ENCODE measurements at places on chromosomes 1 and 21.

- H3K4me3 ChIP-seq = no peak overlapping the region
- DNase-seq = no peak
- no peak overlapping the region for H3K27ac ChIP-seq
- no peaks in the 10 kb centered on the region for H3K36me3 ChIP-seq
Measured at GRCh38 chr1:30899577-30900389, 8.8 kb downstream of the SDC3 start.

DNA sequence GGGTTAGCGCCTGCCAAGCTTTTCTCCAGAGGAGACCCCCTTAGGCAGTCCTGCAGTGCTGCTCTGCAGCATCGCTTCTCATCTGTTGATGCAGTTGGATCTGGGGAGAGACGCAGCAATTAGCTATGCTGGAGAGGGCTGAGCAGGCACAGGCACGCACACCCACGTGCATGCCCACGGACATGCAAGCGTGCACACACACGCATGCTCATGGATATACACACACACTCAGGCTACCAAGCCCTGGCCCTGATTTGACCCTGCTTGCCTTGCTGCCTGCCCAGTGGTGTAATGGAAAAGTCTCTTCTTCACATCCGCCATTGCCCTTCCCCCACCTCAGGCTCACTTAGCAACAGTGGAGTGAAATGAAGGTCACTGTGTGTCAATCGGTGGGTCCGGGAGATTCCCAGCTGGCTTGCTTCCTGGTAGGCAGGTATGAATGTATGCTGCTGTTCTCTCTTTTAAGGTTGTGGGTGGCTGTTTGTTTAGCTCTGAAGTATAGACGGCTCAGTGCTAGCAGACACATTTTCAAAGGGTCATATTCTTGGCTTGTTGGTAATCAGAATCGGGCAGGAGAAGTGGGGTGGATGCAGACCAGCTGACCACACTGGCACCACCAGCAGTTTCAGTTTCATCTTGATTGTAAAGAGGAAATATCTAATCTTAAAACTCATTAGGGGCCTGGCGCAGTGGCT lies 9.5 kb downstream of the ATP1B1 start:
- peak; percentile 71 for DNase-seq
- peak overlapping the region; percentile 9 for H3K27ac ChIP-seq
- H3K4me3 ChIP-seq = no peak overlapping the region

GRCh38 chr1:163980394-163980793 lies 578.6 kb upstream of the PBX1 start:
- no peaks in the 10 kb centered on the region for H3K4me1 ChIP-seq
- no peaks in the 10 kb centered on the region for H3K36me3 ChIP-seq
- no peak overlapping the region for H3K27ac ChIP-seq
- H3K4me3 ChIP-seq = no peak overlapping the region

DNA sequence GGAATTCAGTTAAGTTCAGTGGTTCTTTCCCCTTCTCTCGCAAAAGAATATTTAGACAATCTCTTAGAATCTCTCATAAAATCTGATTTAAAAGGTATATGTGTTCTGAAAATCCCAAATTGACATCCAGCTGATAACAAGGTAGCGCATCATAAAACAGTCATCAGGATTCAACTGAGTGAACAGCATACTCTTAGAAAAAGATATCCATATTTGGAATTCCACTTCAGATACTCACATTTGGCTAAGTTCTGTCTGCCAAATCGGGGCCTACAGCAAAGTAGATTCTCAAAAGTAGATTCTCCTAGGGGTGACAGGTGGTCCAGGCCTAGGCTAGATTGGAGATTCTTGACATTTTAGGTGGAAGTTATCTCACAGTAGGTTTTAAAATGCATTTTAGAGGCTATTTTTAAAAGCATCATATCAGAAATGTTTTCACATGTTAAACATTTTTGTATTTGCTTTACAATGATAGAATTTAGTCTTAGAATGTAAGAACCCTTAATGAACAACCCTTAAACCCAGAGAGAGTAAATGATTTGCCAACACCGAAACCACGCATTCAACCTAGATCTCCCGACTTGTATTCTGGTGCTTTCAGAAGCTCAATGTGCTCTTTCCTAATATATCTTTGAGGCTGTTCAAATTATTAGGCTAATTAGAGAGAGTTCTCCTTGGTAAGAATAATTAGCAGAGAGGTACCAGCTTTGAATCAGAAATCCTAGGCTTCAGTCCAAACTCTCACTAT lies 318.9 kb downstream of the LMO4 start:
- no peak overlapping the region for H3K27ac ChIP-seq
- no peaks in the 10 kb centered on the region for H3K4me1 ChIP-seq
- peaks cover 1% of the 10 kb centered on the region for H3K27me3 ChIP-seq
- DNase-seq = no peak

GRCh38 chr1:235622936-235623779 lies 26.4 kb downstream of the GNG4 start:
- peaks cover 4% of the 10 kb centered on the region for H3K27me3 ChIP-seq
- H3K4me3 ChIP-seq = no peak overlapping the region
- no peak overlapping the region for H3K27ac ChIP-seq
- H3K4me1 ChIP-seq = no peaks in the 10 kb centered on the region
- DNase-seq = no peak

GRCh38 chr1:14522926-14523241 lies 75.6 kb upstream of the KAZN start:
- peaks cover 5% of the 10 kb centered on the region for H3K27me3 ChIP-seq
- no peak overlapping the region for H3K27ac ChIP-seq
- H3K4me1 ChIP-seq = no peaks in the 10 kb centered on the region
- DNase-seq = no peak
- H3K36me3 ChIP-seq = no peaks in the 10 kb centered on the region
- no peak overlapping the region for H3K4me3 ChIP-seq

GRCh38 chr21:40466893-40467483 lies 380.0 kb downstream of the DSCAM start:
- no peak overlapping the region for H3K27ac ChIP-seq
- H3K4me1 ChIP-seq = no peaks in the 10 kb centered on the region
- no peaks in the 10 kb centered on the region for H3K36me3 ChIP-seq

- H3K4me1 ChIP-seq = peaks cover 34% of the 10 kb centered on the region
- H3K4me3 ChIP-seq = peak overlapping the region; percentile 95
- no peak for DNase-seq
- H3K27ac ChIP-seq = peak overlapping the region; percentile 99
- H3K27me3 ChIP-seq = peaks cover 3% of the 10 kb centered on the region
Measured at GRCh38 chr1:25247829-25248754, 838 bp upstream of the RSRP1 start.

DNA sequence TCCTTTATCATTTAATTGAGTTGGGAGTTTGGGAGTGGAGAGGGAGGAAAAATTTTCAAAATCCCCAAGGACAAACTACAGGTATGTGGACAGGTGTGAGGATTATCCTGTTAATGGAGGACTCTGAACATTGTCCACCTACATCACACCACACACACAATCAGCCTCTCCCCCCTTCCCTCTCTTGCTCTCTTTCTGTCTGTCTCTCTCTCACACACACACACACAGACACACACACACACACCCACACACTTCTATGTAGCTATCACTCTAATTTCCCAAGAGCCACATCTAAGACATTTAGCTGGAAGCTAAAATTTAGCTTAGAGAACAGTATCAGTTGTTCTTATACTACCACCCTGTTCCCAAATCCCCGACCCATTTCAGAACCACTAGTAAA lies 1.5 kb downstream of the S100A8 start:
- no peak overlapping the region for H3K27ac ChIP-seq
- no peaks in the 10 kb centered on the region for H3K36me3 ChIP-seq
- H3K27me3 ChIP-seq = peaks cover 8% of the 10 kb centered on the region
- H3K4me3 ChIP-seq = no peak overlapping the region

DNA sequence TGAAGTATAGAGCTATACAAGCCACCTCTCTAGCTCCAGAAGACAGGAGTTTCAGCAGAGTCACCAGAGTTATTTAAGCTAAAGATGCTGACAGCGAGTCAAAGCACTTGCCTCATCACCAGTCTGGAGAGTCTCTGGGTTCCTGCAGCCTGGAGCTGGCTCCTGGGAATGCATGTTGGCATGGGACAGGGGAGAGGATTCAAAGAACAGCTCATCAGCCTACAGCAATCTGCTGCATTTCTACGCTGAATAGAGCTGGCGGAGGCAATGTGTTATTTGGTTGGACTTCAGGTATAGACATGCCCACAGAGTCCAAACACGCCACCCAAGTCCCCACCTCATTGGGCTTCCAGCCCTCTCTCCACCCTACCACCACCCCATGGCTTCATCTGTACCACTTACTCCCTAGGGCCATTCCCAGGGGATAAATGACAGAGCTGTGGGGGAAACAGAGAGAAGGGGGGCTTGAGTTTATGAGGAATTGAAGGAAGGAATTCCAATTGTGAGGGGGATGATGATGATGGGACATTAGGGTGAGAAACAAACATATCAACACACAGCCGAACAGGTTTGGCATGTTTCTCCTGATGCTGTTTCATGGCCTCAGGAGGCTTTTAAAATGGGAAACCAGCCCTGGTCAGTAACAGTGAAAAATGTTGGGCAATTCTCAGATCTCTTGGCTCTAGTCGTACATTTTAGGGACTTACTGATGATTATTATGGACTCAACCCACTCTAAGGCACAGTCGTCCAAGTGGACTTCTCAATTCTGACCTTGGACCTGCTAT lies 58.4 kb downstream of the PLEKHA6 start:
- no peak overlapping the region for H3K4me3 ChIP-seq
- peaks cover 12% of the 10 kb centered on the region for H3K27me3 ChIP-seq
- no peaks in the 10 kb centered on the region for H3K36me3 ChIP-seq
- no peak for DNase-seq
- no peak overlapping the region for H3K27ac ChIP-seq

GRCh38 chr1:60423146-60423780 lies 349.7 kb upstream of the C1orf87 start:
- DNase-seq = no peak
- H3K4me1 ChIP-seq = no peaks in the 10 kb centered on the region
- H3K4me3 ChIP-seq = no peak overlapping the region
- no peak overlapping the region for H3K27ac ChIP-seq

DNA sequence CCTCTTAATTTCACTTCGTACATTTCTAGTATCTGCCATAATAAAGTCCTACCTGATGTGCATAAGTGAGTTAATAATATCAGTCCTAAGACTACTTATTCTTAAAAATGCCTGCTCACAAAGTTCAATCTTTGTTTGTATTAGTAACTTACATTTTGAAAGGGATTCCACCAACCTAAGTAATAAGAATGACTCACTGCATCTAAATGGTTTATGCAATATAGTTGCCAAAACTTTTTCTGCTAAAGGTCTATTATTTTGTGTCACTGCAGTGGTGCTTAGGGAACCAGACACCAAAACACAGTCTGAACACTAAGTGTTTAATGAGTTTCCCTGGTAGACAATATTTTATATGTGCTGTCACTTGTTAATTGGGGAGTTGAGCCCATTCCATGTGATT lies 1.8 kb downstream of the ZNF669 start:
- H3K27ac ChIP-seq = no peak overlapping the region
- peaks cover 53% of the 10 kb centered on the region for H3K36me3 ChIP-seq
- peaks cover 16% of the 10 kb centered on the region for H3K4me1 ChIP-seq
- H3K27me3 ChIP-seq = peaks cover 9% of the 10 kb centered on the region

GRCh38 chr1:230459465-230459864 lies 33.3 kb upstream of the PGBD5 start:
- peaks cover 35% of the 10 kb centered on the region for H3K27me3 ChIP-seq
- no peak overlapping the region for H3K4me3 ChIP-seq
- no peak for DNase-seq
- H3K36me3 ChIP-seq = no peaks in the 10 kb centered on the region
- H3K27ac ChIP-seq = no peak overlapping the region
- no peaks in the 10 kb centered on the region for H3K4me1 ChIP-seq

- no peak overlapping the region for H3K27ac ChIP-seq
- no peaks in the 10 kb centered on the region for H3K36me3 ChIP-seq
- H3K4me3 ChIP-seq = no peak overlapping the region
- H3K4me1 ChIP-seq = no peaks in the 10 kb centered on the region
- no peaks in the 10 kb centered on the region for H3K27me3 ChIP-seq
- DNase-seq = no peak
Measured at GRCh38 chr1:104987210-104987609, 1237.5 kb downstream of the AMY1C start.

DNA sequence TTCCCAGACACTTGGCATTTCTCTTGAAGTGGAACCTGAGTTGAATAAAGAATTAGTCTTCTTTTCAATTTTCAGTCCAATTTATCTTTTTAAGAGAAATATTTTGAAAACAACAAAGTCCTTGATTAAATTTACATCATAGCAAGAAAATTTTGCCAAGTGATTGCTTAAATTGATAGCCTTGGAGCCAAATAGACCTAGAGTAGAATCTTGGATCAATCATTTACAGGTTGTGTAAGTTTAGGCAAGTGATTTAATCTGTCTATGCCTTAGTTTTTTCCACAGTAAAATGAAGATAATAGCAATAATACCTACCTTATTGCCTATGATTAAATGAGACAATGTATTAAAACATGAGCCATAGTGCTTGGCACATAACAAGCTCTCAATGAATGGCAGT lies 113.9 kb downstream of the LHX9 start:
- no peaks in the 10 kb centered on the region for H3K36me3 ChIP-seq
- no peaks in the 10 kb centered on the region for H3K27me3 ChIP-seq
- H3K27ac ChIP-seq = no peak overlapping the region
- no peaks in the 10 kb centered on the region for H3K4me1 ChIP-seq
- DNase-seq = no peak
- no peak overlapping the region for H3K4me3 ChIP-seq

DNA sequence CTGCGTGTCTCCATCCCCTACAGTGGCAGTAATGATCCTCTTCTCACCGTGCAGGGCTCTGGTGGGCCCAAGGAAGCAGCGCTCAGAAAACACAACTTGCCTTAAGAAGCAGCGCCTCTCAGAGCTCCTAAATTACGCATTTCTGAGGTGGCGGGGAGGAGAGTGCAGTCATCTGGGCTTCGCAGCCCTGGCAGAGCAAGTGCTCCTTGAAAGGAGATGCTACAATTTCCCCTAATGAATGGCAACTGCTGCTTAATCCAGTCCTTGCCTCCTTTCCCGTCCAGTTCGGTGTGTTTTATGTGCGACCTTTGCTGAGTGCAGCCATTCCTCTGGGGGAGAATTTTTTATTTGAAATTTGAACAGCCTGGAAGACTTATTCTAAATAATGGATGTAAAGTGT lies 287.3 kb downstream of the PTPRU start:
- peaks cover 25% of the 10 kb centered on the region for H3K27me3 ChIP-seq
- H3K27ac ChIP-seq = no peak overlapping the region
- DNase-seq = no peak

DNA sequence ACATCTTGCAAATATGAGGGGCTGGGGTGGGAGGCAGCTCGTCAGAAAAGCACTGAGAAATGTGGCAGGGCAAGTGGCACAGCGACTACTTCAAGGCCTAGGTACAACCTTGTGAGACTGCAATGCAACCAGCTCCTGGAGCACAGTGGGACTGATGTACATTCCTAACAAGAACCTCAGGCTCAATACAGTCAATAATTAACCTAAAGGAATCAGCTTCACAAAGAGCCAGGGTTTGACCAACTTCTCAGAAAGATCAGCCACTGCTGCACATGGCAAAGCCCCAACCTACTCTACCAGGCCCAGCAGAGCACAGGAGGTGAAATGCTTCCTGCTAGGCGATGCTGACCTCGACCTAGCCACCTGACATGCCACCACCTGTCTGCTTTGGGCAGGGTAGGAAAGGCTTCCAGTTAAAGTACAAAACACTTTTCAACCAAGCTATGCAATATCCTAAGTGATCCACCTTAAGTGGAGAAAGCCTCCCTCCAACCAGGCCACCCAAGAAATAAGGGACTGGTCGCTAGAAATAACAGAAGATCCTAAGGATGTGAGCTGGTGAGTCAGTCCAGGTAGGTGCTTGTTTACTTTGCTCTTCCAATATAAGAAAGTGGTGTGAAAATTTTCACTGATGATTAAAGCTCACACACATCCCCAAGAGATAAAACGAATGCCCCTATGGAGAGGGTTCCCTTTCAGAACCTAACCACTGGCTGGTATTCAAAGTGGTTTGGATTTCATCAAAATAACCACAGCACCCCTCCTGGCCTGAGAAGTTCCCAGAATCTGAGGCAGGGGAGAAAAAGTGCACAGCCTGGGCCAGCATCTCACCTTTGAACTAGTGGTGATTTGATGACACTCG lies 2.1 kb downstream of the RIPK4 start:
- H3K27me3 ChIP-seq = peaks cover 74% of the 10 kb centered on the region
- H3K27ac ChIP-seq = no peak overlapping the region
- no peak for DNase-seq
- H3K36me3 ChIP-seq = peaks cover 2% of the 10 kb centered on the region

Data from activated CD4-positive, alpha-beta memory T cell treated with anti-CD3 and anti-CD28 coated beads for 36 hours (primary cell).